ENCODE measurements at places on chromosomes 6 and 20. TPM values are rescaled to one million over a fixed set of nuclear protein-coding genes. Genes with fewer than 3 reads are reported as not detected.

- H3K27me3 ChIP-seq = no peaks in the 10 kb centered on the region
- H3K27ac ChIP-seq = no peak overlapping the region
- no peak overlapping the region for H3K4me3 ChIP-seq
- no peak for DNase-seq
Measured at GRCh38 chr20:6696001-6696400, 71.5 kb upstream of the BMP2 start.

Gene EDN1
- total RNA-seq = 12.0 TPM

Gene GTSF1L
- total RNA-seq = not detected

Gene MCCD1
- total RNA-seq = not detected

DNA sequence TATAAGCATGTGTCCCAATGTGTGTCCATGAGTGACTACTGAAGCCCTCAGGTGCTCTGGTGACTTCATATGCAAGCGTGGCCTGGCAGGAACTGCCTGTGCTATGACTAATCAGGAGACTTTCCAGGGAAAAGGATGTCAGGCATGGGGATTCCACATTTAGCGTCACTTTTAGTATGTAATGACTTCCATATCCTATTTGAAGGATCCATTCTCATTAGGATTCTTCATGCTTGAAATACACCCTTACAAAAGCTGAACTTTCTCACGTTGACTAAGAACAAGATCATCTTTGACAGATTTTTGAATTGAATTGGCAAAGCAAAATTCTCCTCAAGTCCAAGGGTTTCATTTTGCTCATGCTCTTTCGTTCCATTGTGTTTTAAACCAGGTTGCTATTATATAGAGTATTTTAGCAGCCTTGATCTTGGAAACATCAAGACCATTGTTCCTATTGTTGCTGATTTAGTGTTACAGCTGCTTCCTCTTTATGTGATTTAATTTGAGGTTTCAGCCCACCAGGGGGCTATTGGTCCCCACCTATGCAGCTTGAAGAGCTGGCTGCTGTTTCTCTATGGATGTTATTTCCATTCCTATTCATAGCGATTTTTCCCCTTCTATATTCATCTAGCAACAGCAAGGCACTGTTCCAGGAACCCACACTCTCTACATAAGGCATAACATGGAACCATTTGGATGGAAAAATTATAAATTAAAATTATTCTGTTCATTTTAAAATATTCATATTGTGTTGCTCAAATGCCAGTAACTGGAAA, 418.6 kb downstream of the CDKAL1 start:
- H3K4me1 ChIP-seq = no peaks in the 10 kb centered on the region
- no peaks in the 10 kb centered on the region for H3K36me3 ChIP-seq
- H3K27ac ChIP-seq = no peak overlapping the region
- DNase-seq = no peak

Gene BTNL2
- total RNA-seq = not detected

All from gastrocnemius medialis (tissue), 4 donors.